Activated CD8-positive, alpha-beta T cell treated with anti-CD3 and anti-CD28 coated beads for 36 hours (primary cell): ENCODE measurements at places on chromosomes 6 and 20.

DNA sequence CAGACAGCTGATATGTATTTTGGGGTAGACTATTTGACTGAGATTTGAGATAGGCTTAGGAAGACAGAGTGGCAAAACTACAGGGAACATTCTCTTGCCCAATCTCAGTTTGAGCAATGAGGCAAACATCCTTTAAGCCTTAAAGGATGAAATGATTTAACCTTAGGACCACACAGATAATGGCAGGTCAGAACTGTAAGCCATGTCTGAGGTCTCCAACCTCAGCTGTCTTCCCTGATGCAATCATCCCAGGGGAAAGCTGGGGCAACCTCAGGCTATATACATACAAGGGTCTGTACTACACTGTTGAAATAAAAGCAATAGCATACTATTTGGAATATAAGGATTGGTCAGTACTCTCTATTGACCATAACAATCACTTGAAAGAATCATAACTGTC lies 83.8 kb upstream of the NUP153 start:
- no peak for DNase-seq

- no peak for DNase-seq
These were observed 1.4 kb downstream of the SDC4 start for GRCh38 chr20:45346851-45347250.

DNA sequence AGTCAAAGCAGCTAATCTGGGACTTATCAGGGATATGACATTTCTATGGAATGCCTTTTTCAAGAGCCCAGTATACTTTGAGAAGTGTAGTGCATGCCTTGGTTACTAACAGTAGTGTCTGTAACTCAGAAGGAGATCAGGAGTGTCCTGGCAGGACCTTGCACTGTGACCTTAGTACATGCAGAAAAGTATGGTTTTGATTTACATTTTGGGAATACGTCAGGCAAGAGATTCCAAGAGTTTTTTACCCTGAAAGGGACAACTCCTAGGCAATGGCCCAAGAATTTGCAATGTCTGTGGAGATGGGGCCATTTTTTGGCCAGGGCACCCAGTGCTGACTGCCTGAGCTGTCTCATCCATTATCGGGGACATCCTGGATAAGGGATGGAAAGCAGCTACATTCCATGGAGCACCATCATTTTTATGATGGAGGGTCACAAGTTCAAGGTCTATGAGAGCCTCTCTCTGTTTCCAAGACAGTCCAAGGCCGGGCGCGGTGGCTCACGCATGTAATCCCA lies 80.2 kb downstream of the FAM50B start:
- no peak for DNase-seq

DNA sequence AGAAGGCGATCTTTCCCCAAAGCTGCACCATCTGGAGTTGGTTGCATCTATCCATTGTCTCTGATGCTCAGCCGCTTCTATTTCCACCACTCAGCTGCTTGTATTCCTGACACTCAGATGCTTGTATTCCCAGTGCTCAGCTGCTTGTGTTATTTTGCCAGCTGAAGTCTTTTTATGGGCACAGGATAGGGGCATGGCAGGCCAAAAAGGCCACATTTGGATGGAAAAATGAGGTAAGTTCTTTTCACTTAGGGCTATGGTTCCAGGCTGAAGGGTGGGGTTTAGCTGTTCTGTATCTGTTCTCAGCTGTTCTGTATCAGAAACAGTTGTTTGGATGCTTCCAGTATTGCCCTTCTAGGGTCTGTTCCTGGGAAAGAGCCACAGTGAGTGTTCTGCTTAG lies 944.9 kb downstream of the QKI start:
- no peak for DNase-seq

DNA sequence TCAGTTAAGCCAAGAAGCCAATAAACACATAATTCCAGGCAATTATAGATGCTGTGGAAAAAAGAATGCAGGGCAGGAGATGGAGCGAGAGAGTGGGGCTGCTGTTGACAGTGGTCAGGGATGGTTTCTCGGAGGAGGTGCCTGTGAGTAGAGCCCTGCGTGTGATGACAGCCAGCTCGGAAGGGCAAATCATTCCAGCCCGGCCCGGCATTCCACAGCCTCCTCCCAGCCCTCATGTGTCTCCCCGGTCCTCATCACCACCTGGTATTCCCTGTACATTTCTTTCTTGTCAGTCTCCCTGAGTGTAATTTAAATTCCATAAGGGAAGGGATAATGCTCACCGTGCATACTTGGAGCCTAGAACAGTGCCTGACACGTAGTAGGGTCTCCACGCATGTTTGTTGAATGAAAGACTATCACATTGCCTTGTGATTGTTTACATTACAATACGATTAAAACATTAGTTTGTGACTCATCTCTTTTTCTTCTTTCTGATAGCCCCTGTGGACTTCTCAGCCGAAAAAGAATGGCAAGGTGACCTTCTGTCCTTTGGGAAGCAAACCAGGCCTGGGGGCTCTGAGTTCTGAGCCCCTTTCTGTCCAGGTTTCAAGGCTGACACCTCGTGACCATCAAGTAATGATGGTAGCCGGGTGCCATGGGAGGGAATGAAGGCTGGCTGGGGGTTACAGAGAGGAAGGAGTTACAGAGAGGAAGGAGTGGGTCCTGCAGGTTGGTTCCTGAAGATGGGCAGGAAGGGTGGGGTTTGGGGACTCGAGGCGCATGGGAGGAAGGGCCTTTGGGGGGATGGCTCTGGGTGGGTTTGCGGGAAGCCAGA lies 379.5 kb upstream of the SULF2 start:
- no peak for DNase-seq

DNA sequence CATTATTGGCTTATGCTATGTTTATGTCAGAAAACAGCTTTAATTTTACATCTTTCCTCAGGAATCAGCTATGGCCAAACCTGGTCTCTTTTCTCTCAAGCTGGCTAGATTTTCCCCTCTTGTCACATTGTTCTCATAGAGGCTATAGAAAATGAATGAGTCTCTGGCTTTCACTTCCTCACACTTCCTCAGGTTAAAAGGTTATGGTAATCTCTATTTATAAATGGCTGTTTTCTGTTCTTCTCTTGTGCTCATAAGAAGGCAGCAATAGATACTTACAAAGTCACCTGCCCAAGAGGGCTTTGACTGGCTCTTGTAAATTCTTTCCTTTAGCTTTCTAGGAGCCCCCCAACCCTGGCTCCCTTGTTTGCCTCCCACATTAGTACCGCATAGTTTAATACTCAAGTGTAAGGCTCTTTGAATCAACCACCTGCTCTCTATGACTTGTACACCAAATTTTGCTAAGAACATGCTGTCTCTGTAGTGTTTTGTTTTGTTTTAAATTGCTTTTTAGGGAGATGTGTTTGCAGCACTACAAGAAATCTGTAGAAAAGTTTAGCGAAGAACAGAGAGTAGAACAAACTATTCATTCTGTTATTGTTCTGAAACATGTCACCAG lies 897.4 kb upstream of the CITED2 start:
- no peak for DNase-seq
